ENCODE measurements at places on chromosomes 4 and X. TPM values are rescaled to one million over a fixed set of nuclear protein-coding genes. Genes with fewer than 3 reads are reported as not detected.

The GLRA2 gene
- not detected for total RNA-seq

GRCh38 chr4:121960818-121961217 lies 9.0 kb upstream of the TRPC3 start:
- DNase-seq = no peak

GRCh38 chrX:133852837-133853356 lies 132.5 kb downstream of the GPC3 start:
- no peak for DNase-seq

DNA sequence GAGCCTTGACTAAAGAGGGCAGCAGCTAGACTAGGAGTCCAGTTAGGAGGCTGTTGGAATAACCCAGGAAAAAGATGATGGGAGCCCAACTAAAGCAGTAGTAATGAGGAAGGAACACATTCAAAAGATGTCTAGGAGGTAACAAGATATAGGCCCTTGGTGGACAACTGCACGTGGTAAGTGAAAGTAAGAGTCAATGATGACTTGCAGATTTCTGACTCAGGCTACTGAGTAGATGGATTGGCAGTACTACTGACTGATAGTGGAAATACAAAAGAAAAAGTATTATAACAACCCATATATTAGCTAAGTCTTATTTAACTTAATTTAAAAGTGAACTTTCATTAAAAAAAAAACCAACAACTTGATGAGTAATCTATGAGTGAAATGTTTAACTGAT lies 74.0 kb downstream of the PAK3 start:
- no peak for DNase-seq

- DNase-seq = no peak
Observed at GRCh38 chr4:22941688-22942375, 249.1 kb downstream of the GBA3 start.

The GLOD5 gene
- not detected for total RNA-seq

The CSN1S1 gene
- not detected for total RNA-seq

- no peak for DNase-seq
Observed at GRCh38 chr4:89303177-89303576, 4.4 kb downstream of the GPRIN3 start.

- no peak for DNase-seq
Observed at GRCh38 chr4:78818530-78819079, 42.5 kb downstream of the BMP2K start.

DNA sequence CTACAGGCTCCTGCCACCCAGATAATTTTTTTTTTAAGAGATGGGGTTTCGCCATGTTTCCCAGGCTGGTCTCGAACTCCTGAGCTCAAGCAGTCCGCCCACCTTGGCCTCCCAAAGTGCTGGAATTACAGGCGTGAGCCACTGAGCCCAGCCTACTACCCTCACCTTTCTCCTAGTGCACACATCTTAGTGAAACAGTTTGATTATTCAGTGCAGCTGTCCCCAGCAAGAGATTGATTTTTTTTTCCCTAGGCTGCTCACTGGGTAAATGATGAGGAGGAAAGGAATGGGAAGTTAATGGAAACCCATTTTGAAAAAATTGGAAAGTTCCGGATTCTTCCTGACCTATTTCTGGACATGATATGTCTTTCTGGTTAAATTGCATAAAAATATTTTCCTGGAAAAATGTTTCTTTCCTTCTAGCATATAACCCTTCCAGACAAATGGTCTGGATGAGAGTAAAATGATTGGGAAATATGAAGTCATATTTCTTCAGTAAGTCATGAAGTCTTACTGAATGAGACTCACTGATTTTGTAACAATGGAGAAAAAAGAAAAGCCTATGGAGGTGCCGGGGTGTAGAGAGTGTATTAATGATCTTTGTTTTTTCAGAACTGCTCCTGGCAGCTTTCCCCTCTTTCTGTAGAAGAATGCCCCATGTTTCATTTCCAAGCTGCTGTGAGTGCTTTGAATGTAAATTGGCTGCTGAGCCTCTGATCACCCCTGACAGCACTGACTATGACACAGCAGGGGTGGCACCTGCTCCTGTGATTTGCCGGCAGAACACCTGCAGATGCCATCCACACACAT lies 19.5 kb upstream of the ZNF41 start:
- no peak for DNase-seq

DNA sequence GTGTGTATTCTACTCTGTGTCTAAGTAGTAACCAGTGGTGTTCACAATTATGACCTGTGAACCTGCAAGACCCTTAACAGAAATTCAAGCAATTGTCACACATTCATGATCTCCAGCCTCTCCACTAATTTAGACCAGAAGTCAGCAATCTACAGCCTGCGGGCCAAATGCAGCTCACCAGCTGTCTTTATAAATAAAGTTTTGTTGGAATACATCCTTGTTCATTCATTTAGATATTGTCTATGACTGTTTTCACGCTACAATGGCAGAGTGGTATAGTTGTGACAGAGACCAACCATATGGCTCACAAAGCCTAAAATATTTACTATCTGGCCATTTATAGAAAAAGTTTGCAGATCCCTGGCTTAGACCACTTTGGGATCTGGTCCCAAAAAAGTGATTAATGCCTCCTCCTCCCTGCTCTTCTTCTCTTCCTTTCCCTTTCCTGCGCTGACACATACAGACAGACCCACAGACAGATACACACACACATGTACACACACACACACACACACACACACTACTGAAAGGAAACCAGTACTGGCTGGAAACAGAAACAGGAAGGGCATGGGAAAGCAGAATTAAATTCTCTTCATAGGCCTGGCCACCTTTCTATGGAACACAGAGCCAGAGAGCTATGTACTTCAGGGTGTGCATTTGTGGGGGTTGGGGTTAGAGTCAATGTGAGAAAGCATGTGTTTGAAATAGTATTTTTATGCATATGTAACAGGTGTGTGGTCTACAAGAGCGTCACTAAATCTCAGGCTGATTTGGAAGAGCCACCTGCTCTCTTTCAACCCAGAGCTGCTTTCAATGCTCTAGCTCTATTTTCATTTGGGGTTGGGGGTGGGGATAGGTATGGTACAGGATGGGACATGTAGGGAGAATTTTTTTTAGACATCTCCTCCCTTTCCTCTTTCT lies 49.7 kb upstream of the TMEM164 start:
- DNase-seq = no peak

The LIMCH1 gene
- 10.4 TPM for total RNA-seq

The S100P gene
- 4.1 TPM for total RNA-seq

GRCh38 chr4:169485791-169486742 lies 126.3 kb downstream of the NEK1 start:
- peak; percentile 49 for DNase-seq

- DNase-seq = no peak
Observed at GRCh38 chr4:38078590-38079421, 118.6 kb downstream of the PTTG2 start.

The NR3C2 gene
- total RNA-seq = 2.7 TPM

GRCh38 chrX:14554131-14554715 lies 24.9 kb downstream of the GLRA2 start:
- no peak for DNase-seq

Data from HCT116 (cell line).